ENCODE measurements at places on chromosomes 1 and 21.

- DNase-seq: peak; percentile 81
Measured at GRCh38 chr21:42025376-42026081, 15.4 kb upstream of the ZBTB21 start.

DNA sequence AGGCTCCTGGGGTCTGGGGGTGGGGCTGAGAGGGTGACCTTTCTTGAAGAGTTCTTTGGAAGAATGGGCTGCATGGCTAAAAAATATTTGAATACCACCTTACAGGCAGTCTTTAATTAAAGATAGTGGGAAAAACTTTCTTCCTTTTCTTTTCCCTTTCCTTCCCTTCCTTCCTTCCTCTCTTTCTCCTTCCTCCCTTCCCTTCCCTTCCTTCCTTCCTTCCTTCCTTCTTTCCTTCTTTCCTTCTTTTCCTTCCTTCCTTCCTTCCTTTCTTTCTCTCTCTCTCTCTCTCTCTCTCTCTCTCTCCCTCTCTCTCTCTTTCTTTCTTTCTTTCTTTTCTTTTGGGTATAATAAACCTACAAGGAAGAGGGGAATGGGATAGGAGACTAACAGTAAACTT is 77.8 kb upstream of the EDN2 start:
- DNase-seq: no peak

- peak; percentile 92 for DNase-seq
Measured at GRCh38 chr1:205500240-205501233, 3.9 kb upstream of the CDK18 start.

DNA sequence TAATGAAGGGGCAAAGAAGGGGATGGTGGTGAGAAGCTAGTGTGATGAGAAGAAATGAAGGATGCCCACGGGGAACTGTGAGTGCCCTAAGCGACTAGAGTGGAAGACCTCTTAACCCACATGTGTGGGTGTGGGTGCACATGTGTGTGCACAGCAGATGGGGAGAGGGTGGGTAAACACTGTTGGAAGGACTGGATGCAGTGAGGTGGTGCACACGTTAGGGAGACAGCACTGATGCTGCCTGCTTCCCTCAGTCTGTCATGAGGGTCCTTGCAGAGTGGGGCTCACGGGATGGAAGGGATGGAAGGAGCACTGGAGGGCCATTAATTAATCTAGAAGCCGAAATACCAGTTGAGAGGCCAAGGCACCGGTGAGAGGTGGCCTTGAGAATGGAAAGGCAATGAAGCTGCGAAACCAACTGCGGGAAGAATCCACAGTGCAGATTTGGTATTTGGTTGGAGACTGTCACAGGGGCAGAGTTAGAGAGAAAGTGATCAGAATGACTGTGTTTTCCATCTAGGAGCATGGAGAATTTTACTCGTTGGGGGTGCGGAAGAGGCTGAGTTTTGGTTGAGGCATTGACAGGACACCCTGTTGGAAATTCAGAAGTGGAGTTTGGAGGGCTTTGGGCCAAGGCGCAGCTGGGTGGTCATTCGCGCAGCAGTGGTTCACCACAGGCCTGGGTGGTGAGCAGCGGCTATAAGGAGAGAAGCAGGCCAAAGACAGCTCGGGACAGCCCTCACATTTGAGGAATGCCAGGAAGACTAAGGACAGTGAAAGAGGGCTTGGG is 15.8 kb downstream of the RCSD1 start:
- no peak for DNase-seq

DNA sequence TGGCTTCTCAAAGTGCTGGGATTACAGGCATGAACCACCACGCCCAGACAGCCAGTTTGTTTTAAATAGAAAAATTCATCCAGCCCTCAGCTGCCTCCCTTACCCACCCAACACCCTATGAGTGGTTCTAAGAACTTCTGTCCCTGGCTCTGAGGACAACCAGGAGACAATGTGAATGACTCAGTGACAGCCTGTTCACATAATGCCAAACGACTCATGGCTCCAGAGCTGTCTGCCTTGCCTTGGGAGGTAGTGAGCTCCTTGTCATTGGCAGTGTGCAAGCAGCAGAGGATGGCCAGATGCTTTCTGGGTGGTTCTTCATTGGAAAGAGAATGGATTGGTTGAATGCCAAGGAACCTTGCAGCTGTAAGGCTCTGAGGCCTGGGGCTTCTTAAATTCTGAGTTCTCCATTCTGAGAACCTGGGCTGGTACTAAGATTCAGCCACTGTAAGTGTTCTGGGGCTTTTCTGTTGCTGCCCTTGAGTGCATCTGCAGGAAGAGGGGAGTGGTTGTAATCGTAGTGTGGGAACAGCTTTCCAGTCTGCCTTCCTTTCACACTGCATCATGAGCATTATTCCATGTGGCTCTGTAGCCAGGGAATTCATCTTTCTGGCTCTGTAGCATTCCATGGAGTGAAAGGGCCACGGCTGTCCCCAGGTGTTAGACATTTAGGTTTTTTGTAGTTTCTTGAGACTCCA is 5.8 kb downstream of the SERINC2 start:
- DNase-seq: no peak
